ENCODE measurements at places on chromosomes 1 and 21.

DNA sequence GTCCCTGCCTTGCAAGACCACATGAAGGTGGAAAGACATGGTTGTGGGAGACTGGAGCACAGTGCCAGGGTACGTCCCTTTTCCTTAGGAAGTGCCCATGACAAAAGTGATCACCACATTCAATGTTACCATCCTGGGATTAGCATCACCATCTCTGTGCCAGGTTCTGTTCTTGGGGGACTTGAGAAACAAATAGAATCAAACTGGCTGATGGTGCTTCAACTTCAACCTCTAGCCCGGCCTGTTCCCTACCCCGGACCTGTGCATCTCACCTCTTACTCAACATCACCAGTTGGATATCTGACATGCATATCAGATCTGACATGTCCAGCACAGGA, 153.3 kb downstream of the GRIK3 start:
- DNase-seq, result no peak

DNA sequence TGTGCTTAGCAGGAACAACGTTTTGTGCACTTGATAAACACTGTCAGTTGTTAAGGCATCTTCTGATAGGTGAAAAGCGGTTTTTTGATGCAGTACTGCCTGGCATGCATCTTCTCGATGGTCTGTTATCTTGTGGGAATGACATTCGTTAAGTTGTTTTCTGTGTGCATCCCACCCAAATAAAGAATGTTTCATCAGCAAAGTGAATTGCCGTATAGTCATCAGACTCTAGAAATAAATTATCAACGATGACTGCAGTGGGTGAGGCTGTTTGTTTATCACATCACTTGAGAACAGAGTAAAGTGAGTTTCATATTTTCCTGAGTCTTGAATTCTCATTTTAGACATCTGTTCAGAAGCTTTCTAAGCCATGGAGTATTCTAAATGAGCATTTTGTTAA, 34.1 kb downstream of the NFIA start:
- DNase-seq, result no peak

DNA sequence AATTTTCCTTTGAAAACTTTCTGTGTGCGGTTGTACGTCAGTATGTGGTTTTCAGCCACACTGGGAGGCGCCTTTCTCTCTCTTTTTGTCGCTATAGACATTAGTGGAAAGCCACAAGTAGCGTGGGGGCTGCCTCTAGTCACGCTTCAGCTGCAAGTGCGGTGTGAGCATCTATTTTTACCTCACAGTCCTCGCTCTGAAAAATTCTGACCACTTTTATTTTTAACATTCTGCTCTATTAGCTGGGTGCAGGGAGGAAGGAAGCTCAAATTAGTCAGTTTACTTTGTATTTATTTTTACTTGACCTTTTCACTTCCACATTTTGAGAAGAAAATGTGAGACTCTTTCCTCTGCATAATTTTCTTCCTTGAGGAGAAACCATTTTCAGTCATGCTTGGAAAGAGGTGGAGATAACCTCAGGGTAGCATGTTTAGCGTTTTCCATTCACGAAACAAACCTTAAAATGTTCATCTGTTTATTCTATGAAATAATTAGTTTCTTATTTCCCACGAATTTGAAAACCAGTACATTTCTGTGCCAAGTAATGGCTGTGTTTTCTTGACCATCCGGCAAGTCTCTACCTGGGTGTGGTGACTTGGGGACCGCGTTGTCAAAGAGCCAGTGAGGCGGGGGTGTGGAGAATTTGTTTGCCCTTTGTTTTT, 35.6 kb downstream of the ADARB1 start:
- DNase-seq, result no peak

DNA sequence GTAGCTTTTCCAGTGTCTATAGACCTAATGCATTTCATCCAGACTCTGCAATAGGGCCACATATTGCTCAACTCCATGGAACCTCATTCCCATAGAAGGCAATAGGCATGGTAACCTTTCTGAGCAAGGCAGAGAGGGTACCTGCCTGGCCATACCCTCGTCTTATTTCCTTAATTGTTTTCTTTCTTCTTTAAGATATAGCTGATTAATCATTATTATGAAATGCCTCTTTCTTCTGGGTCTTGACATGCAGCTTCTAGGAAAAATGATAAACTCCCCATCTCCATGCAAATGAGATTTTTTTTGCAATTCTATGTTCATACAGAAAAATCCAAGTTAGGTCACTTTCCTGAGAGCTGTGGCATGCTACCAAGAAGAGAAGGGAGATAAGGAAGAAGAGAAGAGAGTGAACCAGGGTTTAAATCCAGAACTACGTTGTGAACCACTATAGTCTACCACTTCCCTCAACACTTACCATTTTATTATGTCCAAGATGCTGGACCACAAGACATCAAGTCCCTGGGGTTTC, 33.0 kb upstream of the IL20 start:
- no peak for DNase-seq

GRCh38 chr1:156402331-156403020, 33.5 kb downstream of the RHBG start:
- DNase-seq, result no peak

GRCh38 chr1:59678493-59679228, 136.1 kb upstream of the HOOK1 start:
- peak; percentile 53 for DNase-seq

DNA sequence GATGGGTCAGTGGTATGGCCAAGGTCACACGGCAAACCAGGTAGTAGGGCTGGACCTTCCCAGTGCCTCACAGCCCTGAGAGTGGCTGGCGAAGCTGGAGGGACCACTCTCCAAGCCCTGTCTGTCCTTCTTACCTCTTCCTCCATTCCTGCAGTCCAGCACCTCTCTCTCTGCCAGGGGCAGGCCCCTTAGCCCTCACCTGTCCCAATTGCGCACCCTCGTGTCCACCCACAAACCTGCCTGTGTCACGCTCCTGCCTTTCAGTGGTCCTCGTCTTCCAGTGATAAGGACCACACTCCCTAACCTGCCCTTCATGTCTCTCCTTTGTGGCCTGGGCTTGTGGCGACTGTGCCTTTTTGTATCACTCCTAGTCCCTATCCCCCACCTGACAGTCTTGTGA, 3.4 kb downstream of the PODN start:
- no peak for DNase-seq

DNA sequence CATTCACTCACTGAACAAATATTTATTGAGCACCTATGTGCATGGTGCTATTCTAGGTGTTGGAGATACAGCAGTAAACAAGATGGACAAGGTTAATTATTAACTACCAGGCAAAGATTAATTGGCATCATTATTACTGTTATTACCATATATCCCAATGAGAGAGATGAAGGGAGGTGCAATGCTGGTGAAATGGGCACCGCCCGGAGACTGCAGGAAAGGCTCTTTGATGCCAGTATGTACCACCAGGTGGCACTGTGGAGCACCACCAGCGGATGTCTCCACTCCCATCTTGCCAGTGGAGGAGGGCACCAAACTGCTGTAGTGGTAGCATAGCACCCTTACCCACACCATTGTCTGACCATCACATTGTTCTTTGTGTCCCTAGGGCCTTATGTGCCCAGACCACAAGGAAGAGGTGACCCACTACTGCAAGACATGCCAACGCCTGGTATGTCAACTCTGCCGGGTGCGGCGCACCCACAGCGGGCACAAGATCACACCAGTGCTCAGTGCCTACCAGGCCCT, 3.0 kb downstream of the TRIM46 start:
- no peak for DNase-seq

GRCh38 chr1:172342584-172343239, 77.8 kb upstream of the C1orf105 start:
- DNase-seq, result no peak

GRCh38 chr1:209652873-209653401, 712 bp upstream of the LAMB3 start:
- DNase-seq, result peak; percentile 47

DNA sequence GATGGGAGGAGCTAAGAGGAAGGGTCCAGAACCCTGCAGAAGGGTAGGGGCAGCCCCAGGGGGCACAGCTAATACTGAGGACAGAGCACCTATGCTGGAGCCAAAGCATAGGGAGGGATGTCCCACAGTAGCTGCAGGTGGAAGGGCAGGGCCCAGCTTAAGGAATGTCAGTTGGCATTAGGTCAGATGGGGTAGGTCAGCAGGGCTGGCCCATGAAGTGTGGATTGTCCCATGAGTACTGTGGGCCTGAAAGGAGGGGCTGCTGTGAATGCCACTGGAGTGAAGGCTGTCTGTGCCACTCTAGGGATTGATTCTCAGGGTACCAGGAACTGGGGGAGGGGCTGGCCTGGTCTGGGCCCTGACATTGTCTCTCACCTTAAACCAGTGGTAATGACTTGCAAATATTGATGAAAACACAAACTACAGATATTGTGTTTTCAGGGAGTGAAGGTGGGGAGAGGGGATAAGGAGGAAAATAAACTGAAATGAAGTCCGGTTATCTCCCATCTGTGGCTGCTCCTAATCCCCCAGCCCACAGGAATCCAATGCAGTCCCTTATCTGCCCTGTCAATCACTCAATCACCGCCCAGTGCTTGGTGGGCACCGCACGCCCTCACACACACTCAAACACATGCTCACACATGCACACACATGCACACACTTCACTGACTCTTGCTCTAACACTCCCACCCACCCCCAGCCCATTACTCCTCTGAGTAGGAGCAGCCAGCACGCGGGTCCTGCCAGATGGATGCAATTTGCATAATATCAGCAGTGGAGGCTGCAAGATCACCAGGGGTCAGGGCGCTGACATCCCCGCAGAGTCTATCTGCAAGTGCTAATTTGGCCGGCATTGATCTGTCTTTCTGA, 27.8 kb downstream of the DMAP1 start:
- DNase-seq, result no peak

DNA sequence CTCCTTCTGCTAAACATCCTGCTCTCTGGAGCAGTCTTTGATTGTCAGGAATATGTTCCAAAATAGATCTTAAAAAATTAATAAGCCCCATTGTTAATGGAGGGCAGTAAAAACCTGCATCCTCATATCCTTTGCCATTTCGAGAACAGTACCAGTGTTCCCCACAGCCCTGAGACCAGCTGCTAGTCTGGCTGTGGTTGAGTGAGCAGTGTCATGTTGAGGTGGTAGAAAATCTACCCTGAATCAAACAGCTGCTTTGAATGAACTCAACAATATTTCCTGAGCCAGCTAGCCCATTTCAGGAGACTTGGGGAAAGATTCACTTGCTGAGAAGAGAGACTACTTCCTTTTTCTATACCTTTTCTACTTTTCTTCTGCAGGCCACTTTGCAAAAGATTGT, 24.4 kb downstream of the FABP3 start:
- DNase-seq, result no peak

DNA sequence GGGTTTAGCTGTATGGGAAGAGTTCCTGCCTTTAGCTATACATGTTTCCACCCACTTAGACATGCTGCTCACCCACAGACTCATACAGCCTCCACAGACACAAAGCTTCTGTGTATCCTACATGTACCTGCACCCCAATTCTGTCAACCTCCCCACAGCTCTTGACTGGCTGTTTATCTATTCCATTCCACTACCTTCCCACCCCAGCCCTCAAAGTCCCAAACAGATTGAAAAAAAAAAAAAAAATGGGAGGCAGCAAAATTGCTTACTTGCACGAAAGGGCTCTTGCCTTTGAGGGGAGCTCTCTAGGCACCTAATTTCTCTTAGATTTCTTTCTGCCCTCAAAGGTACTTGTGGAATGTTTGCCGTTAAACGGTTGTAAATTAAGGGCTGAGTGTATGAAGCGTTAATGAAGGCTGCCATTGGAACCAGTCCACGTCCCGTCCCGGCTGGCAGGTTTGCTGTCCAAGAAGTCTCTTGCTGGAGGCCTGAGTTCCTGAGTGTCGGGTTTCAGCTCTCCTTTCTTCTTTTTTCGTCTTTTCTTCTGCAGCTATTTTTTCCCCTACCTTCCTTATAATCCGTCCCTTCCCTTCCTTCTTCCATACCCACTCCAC, 43.6 kb downstream of the PBX1 start:
- peak; percentile 84 for DNase-seq

- no peak for DNase-seq
These were observed 72.4 kb downstream of the CASZ1 start for GRCh38 chr1:10724052-10724494.

GRCh38 chr1:86499987-86500593, 31.4 kb downstream of the CLCA1 start:
- no peak for DNase-seq

DNA sequence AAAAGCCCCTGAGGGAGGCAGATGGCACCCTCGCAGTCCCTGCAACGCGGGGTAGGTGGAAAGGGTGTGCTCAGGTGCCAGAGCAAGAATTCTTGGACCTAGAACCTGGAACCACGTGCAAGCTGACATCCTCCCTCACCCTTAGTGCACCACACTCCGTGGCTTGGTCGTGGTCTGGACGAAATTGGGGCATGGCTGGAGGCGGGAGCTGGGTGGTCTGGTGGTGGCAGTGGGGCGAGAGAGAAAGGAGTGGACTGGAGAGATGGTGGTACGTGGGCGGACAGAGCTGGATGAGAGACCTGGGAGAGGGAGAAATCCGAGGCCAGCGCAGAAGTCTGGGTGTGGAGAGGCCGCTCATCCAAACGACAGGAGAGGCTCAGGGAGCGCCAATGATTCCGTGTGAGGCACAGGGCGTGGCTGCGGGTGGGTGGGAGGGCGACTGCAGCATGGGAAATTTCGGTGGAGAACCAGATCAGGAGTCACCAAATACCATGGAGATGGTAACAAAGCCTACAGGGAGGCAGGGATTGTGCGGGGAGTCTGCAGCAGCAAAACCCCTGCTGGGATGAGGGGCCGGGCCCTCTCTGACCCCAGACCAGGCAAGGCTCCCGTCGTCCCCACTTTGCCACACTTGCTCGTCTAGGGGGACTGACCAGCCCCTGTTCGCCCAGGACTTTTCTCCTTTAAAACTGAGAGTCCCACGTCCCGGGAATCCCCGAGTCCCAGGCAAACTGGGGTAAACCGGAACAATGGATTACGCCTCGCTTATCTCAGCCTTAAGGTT, 31.9 kb downstream of the CDCP2 start:
- no peak for DNase-seq

GRCh38 chr1:233615571-233615970, 1.7 kb downstream of the KCNK1 start:
- DNase-seq, result no peak

GRCh38 chr21:42843056-42843455, 36.3 kb downstream of the WDR4 start:
- DNase-seq, result no peak

- DNase-seq, result no peak
These were observed 19.4 kb downstream of the PLA2G2F start for GRCh38 chr1:20158358-20159070.

DNA sequence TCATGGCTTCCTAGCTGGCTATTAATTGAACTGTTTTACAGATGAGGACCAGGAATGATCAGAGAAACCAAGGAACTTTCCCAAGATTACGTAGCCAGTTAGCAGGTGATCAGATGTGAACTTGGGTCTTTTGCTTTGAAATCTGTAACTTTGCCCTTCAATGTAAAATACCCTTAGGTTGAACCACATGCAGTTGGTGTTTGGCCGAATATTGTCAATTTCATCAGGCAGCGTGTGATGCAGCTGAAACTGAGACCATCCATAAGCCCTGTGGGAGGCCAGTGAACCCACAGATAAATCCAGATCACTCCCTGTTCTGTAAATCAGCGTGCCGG, 150.8 kb downstream of the ETS2 start:
- no peak for DNase-seq

GRCh38 chr1:87045761-87046304, 131.4 kb downstream of the HS2ST1 start:
- no peak for DNase-seq

GRCh38 chr1:226825746-226826100, 44.7 kb upstream of the PSEN2 start:
- DNase-seq, result no peak

Measured in right renal pelvis (tissue), 4 donors.